Effector CD8-positive, alpha-beta T cell (primary cell): ENCODE measurements at places on chromosomes 7 and 10.

DNA sequence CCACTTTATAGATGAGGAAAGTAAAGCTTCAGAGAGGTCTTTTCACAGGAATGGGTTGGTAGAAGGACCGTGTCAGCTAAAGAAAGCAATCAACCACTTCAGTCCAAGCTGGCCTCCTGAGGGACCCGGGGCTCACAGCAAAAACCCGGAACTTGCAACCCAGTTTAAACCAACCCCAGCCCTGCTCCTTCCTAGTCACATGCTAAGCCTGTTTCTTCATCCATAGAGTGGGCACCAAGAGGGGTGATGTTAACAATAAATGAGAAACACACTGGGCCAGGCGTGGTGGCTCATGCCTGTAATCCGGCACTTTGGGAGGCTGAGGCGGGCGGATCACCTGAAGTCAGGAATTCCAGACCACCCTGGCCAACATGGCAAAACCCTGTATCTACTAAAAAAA lies 12.1 kb upstream of the NPFFR1 start:
- no peak for DNase-seq

DNA sequence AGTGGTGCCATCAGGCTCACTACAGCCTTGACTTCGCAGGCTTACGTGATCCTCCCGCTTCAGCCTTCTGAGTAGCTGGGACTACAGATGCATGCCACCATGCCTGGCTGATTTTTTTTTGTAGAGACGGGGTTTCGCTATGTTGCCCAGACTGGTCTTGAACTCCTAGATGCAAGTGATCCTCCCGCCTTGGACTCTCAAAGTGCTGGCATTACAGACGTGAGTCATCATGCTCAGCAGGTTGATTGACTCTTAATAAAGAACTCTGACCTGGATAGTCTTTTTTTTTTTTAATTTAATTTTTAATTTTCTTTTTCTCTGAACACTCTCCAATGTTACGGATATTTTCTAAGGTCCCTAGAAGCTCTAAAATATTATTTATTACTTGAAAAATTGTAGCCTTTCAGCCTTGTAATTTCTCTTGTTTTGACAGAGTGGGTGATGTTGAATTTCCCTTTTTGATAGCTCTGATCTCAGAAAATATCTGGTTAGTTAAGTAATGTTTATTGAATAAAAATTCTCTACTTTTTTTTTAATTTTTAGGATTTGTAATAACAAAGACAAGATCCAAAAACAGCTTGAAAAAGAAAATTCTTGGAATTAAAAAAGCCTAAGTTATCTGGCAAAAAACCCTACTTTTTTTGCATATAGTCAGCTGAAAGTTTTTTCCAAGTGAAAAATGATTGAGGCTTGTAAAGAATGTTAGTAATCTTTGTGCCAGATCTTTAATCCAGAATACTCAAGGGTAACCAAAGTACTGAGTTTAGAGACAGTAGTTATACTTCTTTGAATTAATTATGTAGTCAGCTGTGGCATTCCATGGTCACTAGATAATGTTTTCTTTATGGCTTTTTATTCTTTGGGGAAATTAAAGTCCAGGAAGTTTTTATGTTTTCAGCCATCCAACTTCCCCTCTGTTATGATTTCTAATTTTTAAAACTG lies 26.7 kb downstream of the TBC1D12 start:
- no peak for DNase-seq

DNA sequence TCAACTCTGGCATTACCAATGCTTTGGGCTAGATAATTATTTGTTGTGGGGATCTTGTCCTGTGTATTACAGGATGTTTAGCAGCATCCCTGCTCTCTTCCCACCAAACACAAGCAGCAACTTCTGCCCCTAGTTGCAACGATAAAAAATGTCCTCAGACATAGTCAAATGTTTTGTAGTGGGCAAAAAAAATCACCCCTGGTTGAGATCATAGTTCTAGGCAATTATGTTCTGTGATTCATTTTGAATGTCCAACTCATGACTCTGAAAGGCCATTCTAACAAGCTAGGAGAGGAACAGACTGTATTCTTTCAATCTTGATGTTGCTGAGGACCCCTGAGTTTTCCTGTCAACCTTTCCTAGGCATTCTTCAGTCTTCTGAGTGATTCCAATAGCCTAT lies 79.5 kb downstream of the RTKN2 start:
- DNase-seq = no peak

- peak; percentile 12 for DNase-seq
These were observed 613 bp downstream of the USP6NL start for GRCh38 chr10:11610826-11611247.

DNA sequence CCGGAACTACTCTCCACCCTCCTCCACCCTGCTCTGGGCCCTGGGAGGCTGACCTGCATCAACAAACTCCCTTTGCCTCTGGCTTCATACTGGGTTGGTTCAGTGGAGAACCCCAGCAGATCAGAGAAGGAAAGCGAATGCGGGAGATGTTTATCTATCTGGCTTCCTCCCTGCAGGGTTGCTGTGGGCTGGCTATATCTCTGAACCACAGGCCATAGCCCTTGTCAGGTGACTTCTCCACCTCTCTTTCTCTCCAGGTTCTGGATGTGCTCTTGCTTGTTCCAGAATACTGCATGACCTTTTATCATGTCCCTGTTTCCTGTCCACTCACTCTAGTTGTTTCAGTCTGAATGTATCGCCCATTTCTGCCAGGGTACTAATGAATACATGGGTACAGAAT lies 51.7 kb upstream of the IFRD1 start:
- DNase-seq = no peak

- no peak for DNase-seq
These were observed 47.7 kb downstream of the LRGUK start for GRCh38 chr7:134174795-134175261.

DNA sequence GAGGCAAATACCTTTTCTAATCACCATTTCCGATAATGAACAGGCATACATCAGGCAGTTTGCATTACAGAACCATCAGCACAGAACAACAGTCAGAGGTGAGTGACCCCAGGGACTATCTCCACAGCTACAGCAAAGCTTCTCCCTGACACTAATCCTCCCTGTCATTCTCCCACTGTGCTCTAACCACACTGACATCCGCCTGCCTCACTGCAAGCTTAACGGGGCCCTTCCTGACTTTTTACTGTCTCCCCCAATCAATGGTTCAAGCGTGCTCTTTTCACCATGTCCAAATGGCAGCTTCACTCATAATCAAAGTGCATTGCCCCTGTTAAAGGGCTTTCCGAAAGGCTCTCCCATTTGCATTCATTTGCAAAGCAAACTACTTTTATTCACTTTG lies 196.3 kb downstream of the DNAJC1 start:
- no peak for DNase-seq

GRCh38 chr7:42549866-42550485 lies 313.0 kb upstream of the GLI3 start:
- no peak for DNase-seq

DNA sequence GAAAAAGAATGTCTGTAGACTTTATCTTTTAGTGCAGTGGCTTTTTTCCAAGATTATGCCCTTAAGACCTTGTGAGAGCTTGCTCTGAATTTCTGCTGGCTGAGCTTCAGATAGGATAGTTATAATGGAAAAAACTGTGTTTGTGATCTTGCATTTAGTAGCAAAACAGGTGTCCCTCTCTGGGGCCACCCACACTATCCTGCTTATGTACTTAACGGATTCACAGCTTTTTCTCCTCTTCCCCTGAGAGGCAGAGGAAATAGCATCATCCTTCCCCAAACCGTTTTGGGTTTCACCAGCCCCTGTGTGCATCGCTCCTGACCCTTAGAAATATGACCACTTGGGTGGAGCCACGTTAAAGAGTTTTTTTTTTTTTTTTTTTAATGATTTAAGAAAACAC lies 101.2 kb downstream of the RAB18 start:
- DNase-seq = no peak

- no peak for DNase-seq
These were observed 34.7 kb downstream of the MRPS24 start for GRCh38 chr7:43834463-43835251.

- no peak for DNase-seq
These were observed 212.5 kb downstream of the ADAM12 start for GRCh38 chr10:126175641-126176262.

- no peak for DNase-seq
These were observed 54.7 kb downstream of the ANK3 start for GRCh38 chr10:60334991-60335390.

DNA sequence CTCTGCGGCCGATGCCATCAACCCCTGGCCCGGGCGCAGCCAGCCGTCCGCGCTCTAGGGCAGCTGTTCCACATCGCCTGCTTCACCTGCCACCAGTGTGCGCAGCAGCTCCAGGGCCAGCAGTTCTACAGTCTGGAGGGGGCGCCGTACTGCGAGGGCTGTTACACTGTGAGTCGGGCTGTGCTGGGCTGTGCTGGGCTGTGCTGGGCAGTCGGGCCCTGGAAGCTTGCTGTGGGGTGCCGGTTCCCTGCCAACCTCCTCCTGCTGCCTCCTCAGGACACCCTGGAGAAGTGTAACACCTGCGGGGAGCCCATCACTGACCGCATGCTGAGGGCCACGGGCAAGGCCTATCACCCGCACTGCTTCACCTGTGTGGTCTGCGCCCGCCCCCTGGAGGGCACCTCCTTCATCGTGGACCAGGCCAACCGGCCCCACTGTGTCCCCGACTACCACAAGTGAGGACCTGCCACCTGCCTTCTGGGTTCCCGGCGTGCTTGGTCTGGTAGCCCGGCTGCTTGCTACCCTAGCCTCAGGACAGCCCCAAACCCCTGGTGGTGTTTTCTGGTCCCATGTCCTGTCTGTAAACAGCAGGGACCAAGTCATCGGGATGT lies 7.5 kb downstream of the ZYX start:
- no peak for DNase-seq

DNA sequence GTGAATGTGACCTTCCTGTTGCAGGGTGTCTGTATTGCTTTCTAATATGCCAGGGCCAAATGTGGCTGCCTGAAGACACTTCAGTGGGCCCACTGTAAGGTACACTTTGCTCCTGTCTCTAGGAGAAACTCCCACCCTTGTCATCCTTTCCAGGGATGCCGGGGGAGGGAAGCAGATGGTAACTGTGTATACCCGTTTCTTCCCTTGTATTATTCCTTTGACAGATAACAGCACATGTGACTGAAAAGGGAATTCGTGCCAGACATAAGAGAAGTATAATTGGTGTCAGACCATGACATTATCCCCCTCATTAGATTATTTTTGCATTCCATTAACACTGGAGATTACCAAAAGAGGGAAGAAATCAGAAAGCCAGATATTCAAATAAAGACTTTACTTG lies 317.7 kb downstream of the CAMK1D start:
- DNase-seq = no peak

GRCh38 chr10:70828923-70829322 lies 13.2 kb downstream of the SGPL1 start:
- DNase-seq = no peak

GRCh38 chr7:68014031-68014736 lies 1017.6 kb downstream of the TYW1 start:
- no peak for DNase-seq

GRCh38 chr7:19062216-19062615 lies 55.2 kb downstream of the TWIST1 start:
- DNase-seq = no peak

DNA sequence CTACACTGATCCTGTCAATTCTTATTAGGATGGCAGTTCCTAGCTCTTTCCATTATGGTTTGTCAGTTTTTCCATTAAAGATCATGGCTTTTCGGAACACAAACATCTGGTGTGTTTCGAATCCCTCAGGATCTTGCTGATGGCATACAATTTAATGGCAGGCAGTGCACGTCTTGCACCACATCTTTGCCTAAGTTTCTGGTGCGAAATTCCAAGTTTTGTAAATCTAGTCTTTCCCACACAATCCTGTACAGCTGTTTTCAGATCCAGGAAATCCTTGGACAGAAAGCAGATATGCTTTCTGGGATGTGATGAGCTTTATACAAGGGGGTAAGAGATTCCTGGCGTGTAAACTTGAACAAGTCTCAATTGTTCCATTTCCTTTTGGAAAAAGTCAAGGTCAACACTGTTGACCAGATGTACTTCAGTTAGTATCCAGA lies 224.3 kb upstream of the PHYHIPL start:
- no peak for DNase-seq

GRCh38 chr10:123687758-123688157 lies 21.6 kb downstream of the GPR26 start:
- no peak for DNase-seq

DNA sequence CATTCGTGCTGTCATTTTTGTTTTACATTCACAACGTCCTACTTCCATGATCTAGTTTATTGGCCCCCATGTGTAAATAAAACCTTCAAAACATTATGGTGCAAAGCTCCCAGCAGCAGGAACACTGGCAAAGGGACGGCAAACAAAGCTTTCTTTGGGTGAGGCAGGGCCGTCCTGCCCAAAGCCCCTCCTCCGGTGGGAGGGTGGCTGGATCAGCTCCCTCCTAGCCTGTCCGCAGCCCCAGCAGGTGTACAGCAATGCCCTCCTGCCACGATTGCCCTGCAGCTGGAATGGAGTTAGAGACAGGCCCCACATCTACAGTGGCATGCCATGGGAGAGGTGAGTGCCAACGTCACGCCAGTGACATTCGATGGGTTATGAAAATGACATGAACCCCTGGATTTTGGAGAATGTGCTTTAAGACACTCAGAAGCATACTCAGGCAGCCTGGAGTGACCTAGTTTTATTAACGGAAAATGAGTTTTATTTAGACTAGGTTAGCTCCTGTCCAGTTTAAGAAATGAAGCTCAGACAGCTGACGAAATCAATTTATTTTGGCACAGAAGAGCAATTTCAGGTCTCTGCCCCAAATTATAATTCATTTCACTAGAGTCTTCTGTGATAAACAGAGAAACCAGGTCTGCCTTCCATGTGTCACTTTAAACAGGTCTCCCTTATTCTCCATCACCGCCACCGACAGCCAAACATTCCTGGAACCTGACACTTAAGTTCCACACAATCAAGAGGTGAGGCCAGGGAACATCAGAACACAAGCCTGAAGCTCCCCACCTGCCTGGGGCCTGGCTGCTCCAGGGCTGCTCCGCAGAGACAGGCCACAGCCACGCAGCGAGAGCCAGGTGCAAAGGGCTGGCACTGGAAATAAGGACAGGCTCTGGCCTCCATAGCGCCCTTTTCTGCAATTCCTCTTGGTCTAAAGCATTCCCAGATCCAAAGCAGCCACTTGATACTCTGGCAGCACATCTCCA lies 50.1 kb downstream of the VOPP1 start:
- no peak for DNase-seq

GRCh38 chr10:58436071-58436470 lies 50.9 kb downstream of the TFAM start:
- DNase-seq = no peak
